ENCODE measurements at places on chromosomes 11 and 22.

- DNase-seq, result no peak
Observed at GRCh38 chr22:23882370-23882769, 11.8 kb upstream of the MIF start.

DNA sequence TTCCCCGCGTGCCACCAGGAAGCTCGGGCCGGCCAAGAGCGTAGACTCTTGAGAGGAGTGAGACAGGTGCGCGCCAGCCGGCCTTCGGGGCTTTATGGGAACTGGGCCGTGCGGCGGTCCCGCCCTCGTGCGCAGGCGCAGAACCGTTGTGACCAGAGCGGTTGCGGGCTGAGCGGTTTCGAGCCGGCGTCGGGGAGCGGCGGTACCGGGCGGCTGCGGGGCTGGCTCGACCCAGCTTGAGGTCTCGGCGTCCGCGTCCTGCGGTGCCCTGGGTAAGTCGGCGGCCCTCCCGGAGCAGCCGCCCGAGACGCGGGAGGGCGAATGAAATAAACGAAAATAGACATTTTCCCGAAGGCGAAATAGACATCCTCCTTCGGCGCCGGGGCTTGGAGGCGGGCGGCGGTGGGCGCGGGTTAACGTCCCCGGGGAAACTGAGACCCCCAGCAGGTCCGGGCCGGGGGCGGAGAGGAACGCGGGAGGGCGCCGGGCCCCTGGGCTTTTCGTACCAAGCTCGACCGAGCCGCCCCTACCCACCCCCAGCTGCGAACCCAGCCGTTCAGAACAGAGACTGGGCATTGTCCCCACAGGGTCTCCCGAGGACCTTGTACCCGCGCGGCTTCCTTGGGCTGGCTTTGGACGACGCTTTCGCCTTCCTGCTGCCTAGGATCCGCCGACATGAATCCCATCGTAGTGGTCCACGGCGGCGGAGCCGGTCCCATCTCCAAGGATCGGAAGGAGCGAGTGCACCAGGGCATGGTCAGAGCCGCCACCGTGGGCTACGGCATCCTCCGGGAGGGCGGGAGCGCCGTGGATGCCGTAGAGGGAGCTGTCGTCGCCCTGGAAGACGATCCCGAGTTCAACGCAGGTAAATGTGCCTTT lies at the start of gene ASRGL1:
Gene ASRGL1, plus strand, starts transcription at position 146 of the 879 bp plus-strand sequence. Its CDS starts 530 bp downstream, at position 676.
- peak; percentile 54 for DNase-seq

- DNase-seq, result peak; percentile 76
Observed at GRCh38 chr11:27290261-27291050, 72.6 kb downstream of the CCDC34 start.

GRCh38 chr22:47308886-47309285 lies 546.4 kb downstream of the TBC1D22A start:
- no peak for DNase-seq

GRCh38 chr11:61654397-61654829 lies 25.8 kb upstream of the DAGLA start:
- no peak for DNase-seq

- peak; percentile 49 for DNase-seq
Observed at GRCh38 chr11:132784441-132784840, 747.9 kb downstream of the OPCML start.

DNA sequence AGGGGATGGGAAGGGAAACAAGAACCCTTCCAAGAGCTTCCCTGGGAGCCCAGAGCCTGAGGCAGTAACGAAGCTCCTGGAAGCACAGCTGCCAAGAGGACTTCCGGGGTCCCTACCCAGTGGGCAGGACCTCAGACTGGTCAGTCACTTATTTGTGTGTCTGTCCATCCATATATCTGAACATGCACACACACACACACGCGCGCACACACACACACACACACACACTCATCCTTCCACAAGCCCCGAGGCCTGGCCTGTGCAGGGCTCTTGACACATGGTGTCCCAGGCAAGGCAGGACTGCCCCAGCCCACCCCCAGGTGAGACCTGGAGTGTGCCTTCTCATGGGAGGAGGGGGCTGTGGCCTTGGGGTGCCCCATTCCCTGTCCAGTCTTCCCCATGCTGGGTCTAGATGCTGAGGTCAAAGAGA lies 44.9 kb downstream of the IGLL5 start:
- no peak for DNase-seq

GRCh38 chr11:13465909-13466371 lies 2.9 kb upstream of the BTBD10 start:
- peak; percentile 36 for DNase-seq

- DNase-seq, result peak; percentile 65
Observed at GRCh38 chr11:727859-728748, 19.2 kb upstream of the TALDO1 start.

DNA sequence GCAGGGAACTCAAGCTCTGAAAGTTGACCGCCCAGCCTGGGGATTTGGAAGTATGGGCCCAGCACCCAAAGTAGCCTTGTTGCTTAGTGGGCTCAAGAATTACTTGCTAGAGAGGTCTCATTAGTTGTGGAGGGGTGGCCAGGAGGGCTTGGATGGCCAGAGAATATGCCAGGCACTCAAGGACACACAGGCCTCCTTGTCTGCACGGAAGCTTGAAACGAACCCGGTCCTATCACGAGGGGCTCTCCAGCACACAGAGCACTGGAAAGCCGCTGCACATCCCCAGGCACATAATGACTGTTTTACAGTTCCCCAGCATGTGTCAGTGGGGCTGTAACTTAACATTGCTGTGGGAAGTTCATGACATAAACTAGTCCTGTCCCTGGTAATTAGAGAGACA lies 55.9 kb downstream of the NAT10 start:
- DNase-seq, result no peak

DNA sequence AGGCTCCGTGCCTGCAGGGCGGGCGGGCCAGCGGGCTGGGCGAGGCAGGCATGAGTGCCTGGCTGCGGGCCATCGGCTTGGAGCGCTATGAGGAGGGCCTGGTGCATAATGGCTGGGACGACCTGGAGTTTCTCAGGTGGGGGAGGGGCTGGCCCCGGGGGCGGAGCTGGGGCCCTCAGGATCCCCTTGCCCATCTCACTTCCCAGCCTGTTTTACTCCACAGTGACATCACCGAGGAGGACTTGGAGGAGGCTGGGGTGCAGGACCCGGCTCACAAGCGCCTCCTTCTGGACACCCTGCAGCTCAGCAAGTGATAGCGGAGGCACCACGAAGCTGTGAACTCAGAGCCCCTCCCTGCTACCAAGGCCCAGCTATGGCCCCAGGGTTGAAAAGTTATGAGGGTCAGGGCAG lies 5.9 kb downstream of the PHOX2A start:
- DNase-seq, result peak; percentile 67

- DNase-seq, result no peak
Observed at GRCh38 chr11:45651156-45651555, 14.3 kb downstream of the CHST1 start.

DNA sequence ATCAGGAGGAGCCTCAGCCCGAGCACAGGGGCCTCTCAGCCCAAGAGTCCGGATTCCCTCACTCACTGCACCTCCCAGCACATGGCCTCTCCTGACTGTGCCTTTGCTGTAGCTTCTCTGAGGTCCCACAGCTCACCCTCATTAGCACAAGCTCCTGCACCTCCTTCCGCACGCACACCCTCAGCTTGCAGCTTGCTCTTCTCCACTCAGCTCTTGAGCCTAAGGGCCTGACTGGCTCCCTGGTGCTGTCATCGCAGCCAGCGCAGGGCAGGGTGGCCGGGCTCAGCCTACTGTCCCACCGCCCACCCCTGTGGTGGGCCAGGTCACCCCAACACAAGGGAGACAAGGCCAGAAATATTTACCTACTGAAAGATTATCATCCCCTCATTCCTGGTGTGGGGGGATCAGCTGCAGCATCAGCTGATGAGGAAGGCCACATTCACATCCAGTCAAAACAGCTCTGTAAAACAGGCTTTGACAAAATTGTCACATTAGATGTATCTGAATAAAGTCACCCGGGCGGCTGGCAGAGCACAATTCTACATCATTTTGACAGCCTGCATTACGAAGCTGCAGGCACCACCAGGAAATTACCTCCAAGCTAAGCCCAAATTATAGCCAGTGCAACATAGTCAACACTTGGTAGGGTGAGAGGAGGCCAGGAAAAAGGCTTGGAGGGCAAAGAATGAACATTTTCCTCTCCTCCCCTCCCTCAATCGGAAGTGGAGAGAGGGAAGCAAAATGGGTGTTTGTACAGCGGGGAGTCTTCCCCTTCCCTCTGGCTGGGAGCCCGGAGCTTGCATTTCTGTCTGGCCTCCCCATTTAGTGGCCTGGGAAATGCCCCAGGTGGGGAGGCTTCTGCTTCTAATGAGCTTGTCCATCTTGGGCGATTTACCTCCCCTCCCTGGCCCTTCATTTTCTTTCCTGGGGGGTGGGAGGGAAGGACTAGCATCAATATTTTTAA lies 29.5 kb upstream of the IGSF9B start:
- no peak for DNase-seq

All from fibroblast of skin of right biceps (primary cell).